ENCODE measurements at places on chromosomes 3 and 15.
A peak's percentile ranks its signal among the peaks of the same experiment; 100 is the strongest.

- no peak for DNase-seq
Observed at GRCh38 chr15:37820380-37821128, 113.9 kb upstream of the TMCO5A start.

DNA sequence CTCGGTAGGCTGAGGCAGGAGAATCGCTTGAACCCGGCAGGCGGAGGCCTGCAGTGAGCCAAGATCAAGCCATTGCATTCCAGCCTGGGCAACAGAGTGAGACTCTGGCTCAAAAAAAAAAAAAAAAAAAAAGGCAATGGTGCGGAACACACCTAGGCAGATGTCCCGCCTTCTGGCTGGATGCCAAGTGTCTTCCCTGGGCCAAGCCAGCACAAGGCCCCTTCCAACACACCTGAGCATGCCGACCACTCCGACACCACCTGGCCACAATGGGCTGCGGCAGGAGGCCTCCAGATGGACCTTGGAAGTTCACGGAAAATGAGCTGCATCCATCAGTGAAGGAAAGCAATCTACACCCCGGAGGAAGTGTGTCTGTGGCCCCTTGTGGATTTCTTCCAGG is 19.0 kb downstream of the NUP210 start:
- peak; percentile 9 for DNase-seq

- no peak for DNase-seq
Observed at GRCh38 chr15:78065973-78066946, 11.3 kb downstream of the TBC1D2B start.

DNA sequence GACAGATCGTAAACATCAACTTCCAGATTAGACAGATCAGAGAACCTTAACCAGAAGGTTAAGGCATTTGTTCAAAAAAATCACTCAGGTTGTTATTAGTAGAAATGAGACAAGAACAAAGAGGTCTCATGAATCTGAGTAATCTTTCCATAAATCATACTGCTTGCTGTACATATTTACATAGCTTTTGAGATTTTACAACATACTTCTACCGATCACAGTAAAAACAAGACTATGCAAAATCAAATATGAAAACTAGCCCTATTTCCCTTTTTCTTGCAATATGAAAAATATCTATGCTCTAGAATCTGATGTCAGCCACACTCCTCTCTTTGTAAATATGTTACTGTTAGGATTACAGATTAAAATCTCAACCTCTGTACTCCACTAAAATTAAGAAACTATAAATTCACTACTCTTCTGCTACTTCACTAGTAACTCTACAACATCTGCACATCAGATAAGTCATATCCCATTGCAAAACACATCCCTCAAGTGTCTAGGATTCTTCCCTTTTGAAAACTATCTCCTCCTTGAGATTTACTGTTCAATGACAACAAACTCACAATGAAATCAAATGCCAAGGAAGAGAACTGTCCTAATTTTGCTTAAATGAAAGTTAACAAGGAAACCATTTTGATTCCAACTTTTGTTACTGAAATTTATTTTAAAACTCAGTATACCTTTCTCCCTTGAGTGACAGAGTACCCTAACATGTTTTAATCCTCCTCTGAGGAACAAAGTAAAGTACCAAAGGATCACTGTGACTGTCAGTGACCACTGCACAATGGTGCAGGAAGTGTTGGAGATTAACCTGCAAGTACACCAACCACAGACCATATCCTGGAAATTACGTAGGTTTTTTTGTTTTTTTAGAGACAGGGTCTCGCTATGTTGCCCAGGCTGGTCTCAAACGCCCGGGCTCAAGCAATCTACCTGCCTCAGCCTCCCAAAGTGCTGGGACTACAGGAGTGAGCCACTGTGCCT is 12.8 kb downstream of the DCUN1D1 start:
- no peak for DNase-seq

- DNase-seq: no peak
Observed at GRCh38 chr15:68407141-68407885, 24.6 kb downstream of the ITGA11 start.

All from NCI-H2081 (cell line).